ENCODE measurements at places on chromosomes 5 and 9.
A peak's percentile ranks its signal among the peaks of the same experiment; 100 is the strongest.

DNA sequence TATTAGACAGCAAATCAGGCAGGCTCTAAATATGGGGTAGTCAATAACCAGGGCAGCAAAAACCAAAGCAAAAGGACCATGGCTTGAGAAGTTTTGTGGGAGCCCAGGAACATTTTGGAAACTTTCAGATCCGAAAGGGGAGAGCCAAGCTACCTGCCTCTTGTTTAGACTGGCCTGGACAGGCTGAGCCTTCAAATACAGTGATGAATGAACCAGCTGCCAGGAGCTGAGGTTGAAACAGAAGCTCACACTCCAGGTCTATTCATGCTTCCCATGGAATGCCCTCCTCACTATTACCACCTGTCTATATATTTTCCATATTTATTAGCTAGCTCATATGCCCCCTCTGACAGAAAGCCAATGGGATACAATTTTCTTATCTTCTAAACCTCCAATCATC is 150.8 kb upstream of the SLC44A1 start:
- no peak for DNase-seq

GRCh38 chr5:3120028-3120427 is 368.6 kb upstream of the IRX2 start:
- no peak for DNase-seq

- DNase-seq: no peak
These were observed 15.7 kb downstream of the KIAA1958 start for GRCh38 chr9:112502175-112502946.

DNA sequence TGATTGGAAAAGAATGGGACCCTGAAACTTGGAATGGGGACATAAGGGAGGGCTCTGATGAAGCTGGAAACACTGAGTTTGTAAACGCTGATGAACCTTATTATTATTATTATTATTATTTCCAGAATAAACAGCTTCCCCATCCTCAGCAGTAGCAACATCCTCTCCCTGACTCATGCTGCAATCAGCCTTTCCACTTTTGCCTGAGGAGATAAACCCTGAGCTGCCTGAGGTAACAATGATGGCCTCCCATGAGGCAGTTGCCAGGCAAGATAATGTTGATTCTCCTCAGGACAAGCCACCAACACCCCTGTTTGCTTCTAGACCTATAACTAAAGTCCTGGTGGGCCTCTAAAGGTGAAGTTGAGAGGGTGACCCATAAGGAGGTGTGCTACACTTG is 139.2 kb upstream of the ATP10B start:
- no peak for DNase-seq

DNA sequence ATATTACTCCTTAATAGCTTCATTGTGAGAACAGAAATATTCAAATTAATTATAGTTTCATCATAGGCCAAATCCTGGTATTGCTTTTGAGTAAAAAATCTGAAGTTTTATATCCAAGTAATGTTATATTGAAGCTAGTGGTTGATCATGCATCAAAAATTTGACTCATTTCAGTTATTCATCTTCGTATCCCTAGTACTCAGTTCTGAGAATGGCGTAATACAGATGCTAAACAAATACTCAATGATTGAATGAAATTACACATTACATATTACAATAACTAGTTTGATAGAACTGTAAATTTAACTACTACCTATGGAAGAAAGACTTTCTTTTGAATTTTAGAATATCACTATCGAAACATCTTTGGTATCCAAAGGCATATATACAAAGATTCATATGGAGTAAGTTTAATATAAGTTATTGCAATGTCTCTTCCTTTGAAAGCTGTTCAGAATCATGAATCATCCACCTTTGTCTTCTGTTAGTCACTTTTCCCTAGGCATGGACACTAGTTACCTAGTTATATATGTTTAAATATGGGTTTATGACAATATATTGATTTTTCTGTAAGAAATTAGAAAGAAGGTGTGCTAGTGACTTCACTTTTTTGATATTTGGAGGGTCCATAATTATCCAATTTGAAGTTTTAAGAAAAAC is 5.0 kb upstream of the ZNF462 start:
- no peak for DNase-seq

DNA sequence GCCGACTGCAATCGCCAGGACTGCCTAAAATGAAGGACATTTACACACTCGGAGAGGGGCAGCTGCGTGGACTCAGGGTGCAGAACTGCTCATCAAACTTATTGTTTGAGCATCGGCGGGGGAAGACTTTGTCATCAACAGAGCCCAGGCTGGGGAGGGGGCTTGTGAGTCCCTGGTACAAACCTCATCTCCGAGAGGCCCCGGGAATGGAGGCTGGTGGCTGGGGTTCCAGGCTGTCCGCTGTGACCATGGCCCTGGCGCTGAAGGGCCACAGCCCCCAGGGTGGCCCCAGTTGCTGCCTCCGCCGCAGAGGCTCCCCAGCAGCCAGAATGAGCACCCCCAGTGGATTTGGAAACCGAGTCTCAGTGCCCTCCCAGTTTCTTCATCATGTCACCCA is 46.1 kb upstream of the RNU6ATAC start:
- DNase-seq: no peak

DNA sequence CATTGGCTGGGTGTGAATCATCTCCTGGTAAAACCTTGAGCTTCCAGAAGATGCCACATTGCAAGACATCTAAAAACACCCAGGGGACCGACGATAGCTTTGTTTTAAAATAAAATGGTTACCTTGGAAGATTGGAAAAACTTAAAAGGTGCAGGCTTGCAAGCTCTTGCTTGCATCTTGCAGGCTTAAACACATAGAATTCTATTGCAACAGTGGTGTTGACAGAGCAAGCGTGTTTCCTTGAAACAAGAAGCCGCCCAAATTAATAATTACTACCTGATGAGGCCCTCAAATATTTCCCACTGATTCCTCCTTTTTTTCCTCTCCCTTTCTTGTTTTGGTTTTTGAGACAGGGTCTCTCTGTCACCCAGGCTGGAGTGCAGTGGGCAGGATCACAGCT is 137.1 kb upstream of the BASP1 start:
- DNase-seq: no peak

DNA sequence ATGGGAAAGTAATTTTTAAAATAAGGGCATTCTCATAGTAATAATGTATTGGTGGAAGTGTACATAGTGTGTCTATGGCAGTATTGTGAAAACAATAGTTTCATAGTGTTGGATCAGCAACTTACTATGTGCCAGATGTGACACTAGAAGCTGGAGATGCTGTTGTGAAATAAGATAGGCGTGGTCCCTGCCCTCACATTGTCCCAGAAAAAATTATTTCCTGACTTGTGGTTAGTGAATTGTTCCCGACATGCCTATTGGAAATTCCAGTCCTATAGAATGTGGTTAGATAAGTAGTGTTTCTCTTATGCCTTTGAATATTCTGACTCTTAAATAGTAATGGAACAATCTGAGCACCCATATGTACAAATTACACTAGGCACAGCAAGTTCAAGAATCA is 55.3 kb upstream of the MTAP start:
- no peak for DNase-seq

- DNase-seq: no peak
These were observed 15.9 kb downstream of the PCDHAC2 start for GRCh38 chr5:140982083-140982716.

GRCh38 chr9:73541923-73542322 is 390.3 kb downstream of the ANXA1 start:
- no peak for DNase-seq

GRCh38 chr5:38208782-38209378 is 49.5 kb upstream of the EGFLAM start:
- no peak for DNase-seq

DNA sequence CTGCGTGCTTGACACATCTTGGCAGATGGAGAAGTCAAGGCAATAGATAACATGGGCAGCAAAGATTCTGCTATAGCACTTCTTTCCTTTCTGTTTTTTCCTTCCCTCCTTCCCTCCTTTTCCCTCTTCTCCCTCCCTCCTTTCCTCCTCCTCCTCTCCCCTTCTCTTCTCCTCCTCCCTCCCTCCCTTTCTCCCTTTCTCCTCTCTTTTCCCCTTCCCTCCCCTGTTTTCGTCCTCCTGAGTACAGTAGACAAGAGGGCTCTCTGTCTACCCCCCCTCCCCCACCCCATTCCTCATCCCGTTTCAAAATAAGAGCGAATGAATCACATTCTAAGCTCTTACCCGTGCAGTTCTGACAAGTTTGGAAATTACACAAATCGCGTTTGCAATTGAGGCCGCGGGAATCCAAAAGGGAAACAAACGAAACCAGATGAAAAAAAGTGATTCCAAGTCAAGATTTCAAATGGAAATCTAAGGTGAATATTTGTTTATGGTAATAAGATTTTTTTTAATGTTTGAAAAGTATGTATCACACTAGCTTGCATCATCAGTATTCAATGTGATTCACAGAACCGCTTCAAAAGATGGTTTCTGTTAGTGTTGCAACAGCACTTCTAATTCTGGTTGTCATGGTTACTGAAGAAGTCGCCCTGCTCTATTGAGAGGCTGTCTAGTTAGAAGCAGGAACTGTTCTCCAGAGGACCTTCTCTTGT is 1.3 kb downstream of the NIM1K start:
- DNase-seq: peak; percentile 34

DNA sequence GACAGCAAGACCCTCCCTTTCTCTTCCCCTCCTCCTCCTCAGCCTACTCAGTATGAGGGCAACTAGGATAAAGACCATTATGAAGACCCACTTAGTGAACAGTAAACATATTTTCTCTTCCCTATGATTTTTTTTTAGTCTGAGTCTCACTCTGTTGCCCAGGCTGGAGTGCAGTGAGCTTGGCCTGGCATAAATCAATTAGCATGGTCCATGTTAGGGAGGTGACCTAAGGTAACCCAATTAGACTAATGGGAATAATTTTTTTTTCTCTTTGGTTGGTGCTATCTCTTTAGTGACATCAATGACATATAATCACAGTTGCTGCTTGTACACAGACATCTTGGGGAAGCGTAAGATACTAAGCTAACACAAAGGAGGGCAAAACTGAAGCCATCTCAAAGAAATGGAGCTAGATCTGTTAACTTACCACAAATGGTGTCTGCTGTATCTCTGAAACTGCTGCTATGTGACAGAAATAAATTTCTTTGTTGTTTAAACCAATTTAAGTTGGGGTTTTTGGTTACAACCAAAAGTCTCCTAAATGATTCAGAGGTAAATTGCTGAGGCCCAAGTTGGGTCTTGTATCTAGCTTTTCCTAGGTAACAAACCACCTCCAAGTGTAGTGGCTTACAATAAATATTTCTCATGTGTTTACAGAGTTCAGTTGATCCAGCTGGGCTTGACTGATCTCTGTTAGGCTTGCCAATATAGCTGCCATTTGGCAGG is 13.3 kb downstream of the PKD2L2 start:
- no peak for DNase-seq

GRCh38 chr5:53438486-53439472 is 41.6 kb upstream of the FST start:
- no peak for DNase-seq

GRCh38 chr5:137313526-137314175 is 185.5 kb downstream of the SPOCK1 start:
- DNase-seq: no peak

GRCh38 chr9:69131682-69132081 is 42.4 kb upstream of the TJP2 start:
- no peak for DNase-seq

GRCh38 chr5:3024554-3024953 is 273.1 kb upstream of the IRX2 start:
- DNase-seq: no peak

DNA sequence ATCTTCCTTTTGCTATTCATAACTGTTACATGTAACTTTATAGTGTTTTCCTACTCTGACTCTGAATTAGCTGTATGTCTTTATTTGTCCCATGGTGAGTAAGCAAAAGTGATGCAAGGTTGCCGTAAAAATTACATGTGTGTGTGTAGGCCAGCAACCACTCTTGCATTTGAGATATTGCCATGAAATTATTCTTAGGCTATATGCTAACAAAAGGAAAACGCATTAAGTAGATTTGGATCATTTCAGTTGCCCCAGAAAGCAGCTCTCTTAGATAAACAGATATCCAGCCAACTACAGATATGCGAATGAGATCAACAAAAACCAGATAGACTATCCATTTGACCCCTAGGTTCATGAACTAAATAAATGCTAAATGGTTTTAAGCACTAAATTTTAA is 73.6 kb downstream of the CYLC2 start:
- no peak for DNase-seq

GRCh38 chr5:69492391-69492922 is at the start of gene OCLN:
TSS of gene OCLN (plus strand) at chr5:69492790. CDS start at chr5:69504245, 11,455 bp downstream.
- DNase-seq: peak; percentile 92

DNA sequence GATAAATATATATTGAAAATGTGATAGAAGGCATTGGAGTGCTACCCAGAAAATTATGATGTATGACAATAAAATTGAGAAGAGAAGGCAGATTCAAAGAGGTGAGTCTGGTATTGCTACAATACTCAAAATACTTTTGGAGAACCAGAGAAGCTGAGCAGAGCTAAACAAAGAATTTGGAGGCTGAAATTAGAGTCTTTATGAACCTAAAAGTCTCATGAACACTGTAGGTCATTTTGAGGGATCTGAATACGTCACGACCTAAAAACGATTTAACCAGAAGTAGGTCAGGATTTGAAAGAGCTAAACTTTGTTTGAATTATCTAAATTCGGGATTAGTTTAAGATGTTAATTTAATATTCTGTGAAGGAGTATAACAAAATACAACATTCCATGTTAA is 182.4 kb upstream of the CDH9 start:
- no peak for DNase-seq

GRCh38 chr5:40078898-40079575 is 600.7 kb upstream of the PTGER4 start:
- DNase-seq: no peak

GRCh38 chr5:34533582-34534522 is 122.3 kb upstream of the RAI14 start:
- DNase-seq: no peak

DNA sequence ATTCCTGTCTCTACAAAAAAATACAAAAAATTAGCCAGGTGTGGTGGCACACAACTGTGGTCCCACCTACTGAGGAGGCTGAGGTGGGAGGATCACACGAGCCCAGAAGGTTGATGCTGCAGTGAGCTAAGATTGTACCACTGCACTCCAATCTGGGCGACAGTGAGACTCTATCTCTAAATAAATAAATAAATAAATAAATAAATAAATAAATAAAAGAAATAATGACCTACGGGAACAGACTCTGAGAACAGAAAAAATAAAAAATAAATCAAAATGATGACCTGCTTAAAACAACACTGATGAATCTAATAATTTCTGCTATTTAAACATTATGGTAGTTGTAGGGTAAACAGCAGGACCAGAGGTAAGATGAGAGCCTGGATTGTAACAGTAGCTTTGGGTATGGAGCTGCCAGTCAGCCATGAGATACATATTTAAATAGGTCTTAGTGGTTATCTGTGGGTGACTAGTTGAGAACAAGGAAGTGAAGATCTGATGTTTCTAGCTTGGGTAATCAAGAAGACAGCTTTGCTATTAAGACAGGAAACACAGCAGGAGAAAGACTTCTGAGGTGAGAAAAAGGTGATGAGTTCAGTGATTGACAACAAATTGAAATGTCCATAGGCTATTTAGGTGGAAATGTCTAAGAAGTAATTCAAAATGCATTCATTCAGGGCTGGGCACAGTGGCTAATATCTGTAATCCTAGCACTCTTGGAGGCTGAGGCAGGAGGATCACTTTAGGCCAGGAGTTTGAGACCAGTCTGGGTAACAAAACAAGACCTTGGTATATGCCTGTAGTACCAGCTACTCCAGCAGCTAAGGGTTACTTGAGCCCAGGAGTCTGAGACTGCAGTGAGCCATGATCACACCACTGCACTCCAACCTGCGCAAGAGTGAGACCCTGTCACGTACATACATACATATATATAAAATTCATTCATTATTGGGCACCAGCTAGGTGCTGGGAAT is 11.0 kb downstream of the RNF145 start:
- DNase-seq: no peak
